ENCODE measurements at places on chromosomes 3 and 15. TPM values are rescaled to one million over a fixed set of nuclear protein-coding genes. Genes with fewer than 3 reads are reported as not detected.

LRRIQ4 gene
- total RNA-seq, result 0.15 TPM

IGSF10 gene
- not detected for total RNA-seq

RTP4 gene
- total RNA-seq, result 2.4 TPM

POLR2M gene
- 57.9 TPM for total RNA-seq

IL5RA gene
- total RNA-seq, result 0.70 TPM

SKOR1 gene
- 0.16 TPM for total RNA-seq

PLCB2 gene
- total RNA-seq, result 57.7 TPM

Measured in CD8-positive, alpha-beta memory T cell (primary cell).